ENCODE measurements at places on chromosomes 16 and 17. TPM values are rescaled to one million over a fixed set of nuclear protein-coding genes. Genes with fewer than 3 reads are reported as not detected.

FOXF1 gene
- 0.11 TPM for total RNA-seq

JPH3 gene
- total RNA-seq: 0.13 TPM

MAPK8IP3 gene
- total RNA-seq: 31.2 TPM

ALOXE3 gene
- total RNA-seq: not detected

SYCE1L gene
- 2.8 TPM for total RNA-seq

TRIM37 gene
- total RNA-seq: 80.2 TPM

MGAT5B gene
- total RNA-seq: 0.53 TPM

NUP85 gene
- total RNA-seq: 53.2 TPM

CTF1 gene
- total RNA-seq: 0.21 TPM

RAB37 gene
- 0.53 TPM for total RNA-seq

CHST4 gene
- not detected for total RNA-seq

SLFN12L gene
- 0.07 TPM for total RNA-seq

SPNS2 gene
- 6.8 TPM for total RNA-seq

KRTAP4-9 gene
- not detected for total RNA-seq

PRSS36 gene
- 0.49 TPM for total RNA-seq

HIGD1B gene
- total RNA-seq: not detected

PRAC2 gene
- total RNA-seq: not detected

CNGB1 gene
- total RNA-seq: 0.11 TPM

SLC47A1 gene
- 11.6 TPM for total RNA-seq

KRTAP9-9 gene
- total RNA-seq: not detected

NPIPA7 gene
- 0.78 TPM for total RNA-seq

CRHR1 gene
- not detected for total RNA-seq

SLC13A2 gene
- not detected for total RNA-seq

PLCD3 gene
- total RNA-seq: 10.5 TPM

TBC1D16 gene
- 43.6 TPM for total RNA-seq

HBM gene
- total RNA-seq: not detected

CDR2 gene
- 66.4 TPM for total RNA-seq

KRTAP3-2 gene
- not detected for total RNA-seq

PPY gene
- not detected for total RNA-seq

TNFRSF17 gene
- total RNA-seq: not detected

FZD2 gene
- 0.88 TPM for total RNA-seq

EVPLL gene
- total RNA-seq: not detected

CCDC92B gene
- total RNA-seq: not detected

CES5A gene
- not detected for total RNA-seq

CPHXL2 gene
- not detected for total RNA-seq

HBA2 gene
- not detected for total RNA-seq

TRIM16 gene
- total RNA-seq: 46.4 TPM

TUFM gene
- 199 TPM for total RNA-seq

TP53TG3F gene
- total RNA-seq: not detected
